Suppressor macrophage treated with lipopolysaccharide for 1 hour (primary cell): ENCODE measurements at places on chromosomes 16 and 17.
A peak's percentile ranks its signal among the peaks of the same experiment; 100 is the strongest.

DNA sequence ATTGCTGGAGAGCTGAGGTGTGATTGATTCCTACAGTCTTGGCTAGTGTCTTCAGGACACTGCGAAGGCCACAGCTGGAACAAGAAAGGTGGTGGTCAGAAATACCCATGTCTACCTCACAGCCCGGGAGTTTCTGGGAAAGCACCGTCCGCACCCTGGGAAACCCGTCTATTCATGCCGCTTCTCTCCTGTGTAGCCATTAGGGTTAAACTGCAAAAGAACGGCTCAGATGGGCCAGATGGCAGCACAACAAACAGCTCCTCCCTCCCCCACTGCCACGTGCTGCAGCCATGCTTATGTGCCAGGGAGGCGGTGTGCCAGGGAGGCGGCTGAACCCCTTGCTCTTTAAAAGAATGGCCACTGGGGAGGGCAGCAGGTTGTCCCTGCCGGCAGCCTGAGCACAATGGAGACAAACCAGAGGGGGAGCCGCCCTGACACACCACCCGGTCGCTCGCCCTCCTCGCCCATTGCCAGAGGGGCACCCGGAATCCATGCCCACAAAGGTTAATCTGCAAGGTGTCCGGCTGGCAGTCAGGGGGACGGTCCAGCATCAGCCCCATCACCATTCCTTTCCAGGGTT is 65.2 kb downstream of the CYTH1 start:
- peak; percentile 45 for DNase-seq

- DNase-seq: no peak
Measured at GRCh38 chr16:55126456-55126855, 195.8 kb downstream of the IRX5 start.

DNA sequence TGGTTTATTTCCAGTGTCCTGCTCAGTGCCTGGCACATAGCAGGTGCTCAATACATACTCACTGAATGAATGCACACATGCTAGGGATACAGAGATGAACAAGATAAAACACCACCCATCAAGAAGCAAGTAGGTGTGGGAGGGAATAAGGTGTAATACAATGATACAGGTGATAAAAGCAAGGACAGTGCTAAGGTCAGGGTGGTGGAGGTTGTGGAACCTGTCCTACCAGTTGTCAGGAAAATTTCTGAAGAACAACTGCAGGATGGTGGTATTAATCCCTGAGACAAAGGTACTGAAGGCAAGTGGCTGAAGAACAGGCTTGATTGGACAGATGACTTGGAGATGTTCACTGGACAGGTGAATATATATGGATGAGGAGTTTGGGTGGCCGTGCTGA is 1.8 kb downstream of the KNOP1 start:
- no peak for DNase-seq

- no peak for DNase-seq
Measured at GRCh38 chr16:52526116-52526828, 20.7 kb downstream of the TOX3 start.

DNA sequence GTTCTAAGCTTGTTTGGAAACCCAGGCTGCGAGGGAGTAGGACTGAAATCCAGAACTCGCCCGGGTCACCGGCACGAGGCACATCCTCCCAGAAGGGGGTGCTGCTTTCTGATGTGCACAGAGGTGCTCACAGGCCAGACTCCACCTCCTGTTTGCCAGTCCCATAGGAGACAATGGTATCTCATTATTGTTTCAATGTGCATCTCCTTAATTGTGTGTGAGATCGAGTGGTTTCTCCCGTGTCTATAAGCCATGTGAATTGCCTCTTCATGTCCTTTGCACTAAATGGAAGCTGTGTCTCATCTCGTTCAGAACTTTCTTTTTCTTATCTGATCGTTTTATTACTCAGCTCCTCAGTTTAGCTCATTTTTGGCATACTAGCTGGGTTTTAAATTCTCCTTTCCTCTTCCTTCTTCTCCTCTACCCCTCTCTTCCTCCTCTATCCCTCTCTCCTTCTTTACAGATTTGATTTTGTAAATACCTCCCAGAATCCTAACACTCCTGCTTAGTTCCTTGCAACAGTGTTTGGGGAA is 32.1 kb upstream of the PRKCB start:
- DNase-seq: peak; percentile 83

DNA sequence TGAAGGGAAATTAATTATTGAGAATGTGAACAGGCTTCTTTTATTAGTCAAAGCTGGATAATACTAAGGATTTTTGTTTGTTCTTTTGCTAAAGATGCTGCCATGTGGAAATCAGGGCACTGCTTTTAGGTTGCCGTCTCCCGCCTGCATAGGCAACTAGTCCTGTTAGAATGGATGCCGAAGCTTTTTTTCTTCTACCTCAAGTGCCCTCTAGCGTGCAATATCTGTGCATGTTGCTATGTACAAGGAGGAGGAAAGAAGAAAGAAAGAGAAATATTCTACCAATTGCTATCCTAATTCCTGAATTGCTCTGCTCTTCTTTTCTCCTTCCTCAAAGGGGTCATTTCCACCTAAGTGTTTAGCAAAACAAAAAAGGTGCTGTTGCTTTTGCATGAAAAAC is 5.2 kb upstream of the CDH8 start:
- DNase-seq: no peak

DNA sequence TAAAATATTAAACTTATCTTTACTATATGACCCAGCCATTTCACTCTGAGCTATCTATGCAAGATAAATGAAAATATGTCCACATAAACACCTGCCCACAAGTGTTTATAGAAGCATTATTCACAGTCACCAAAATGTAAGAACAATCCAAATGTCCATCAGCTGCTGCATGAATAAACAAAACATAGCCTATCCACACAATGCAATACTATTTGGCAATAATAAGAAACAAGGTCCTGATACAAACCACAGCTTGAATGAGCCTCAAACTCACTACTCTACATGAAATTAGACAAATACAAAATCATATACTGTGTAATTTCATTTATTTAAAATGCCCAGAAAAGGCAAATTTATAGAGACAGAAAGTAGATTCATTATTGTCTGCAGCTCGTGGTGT is 355.1 kb downstream of the CDH8 start:
- DNase-seq: no peak

DNA sequence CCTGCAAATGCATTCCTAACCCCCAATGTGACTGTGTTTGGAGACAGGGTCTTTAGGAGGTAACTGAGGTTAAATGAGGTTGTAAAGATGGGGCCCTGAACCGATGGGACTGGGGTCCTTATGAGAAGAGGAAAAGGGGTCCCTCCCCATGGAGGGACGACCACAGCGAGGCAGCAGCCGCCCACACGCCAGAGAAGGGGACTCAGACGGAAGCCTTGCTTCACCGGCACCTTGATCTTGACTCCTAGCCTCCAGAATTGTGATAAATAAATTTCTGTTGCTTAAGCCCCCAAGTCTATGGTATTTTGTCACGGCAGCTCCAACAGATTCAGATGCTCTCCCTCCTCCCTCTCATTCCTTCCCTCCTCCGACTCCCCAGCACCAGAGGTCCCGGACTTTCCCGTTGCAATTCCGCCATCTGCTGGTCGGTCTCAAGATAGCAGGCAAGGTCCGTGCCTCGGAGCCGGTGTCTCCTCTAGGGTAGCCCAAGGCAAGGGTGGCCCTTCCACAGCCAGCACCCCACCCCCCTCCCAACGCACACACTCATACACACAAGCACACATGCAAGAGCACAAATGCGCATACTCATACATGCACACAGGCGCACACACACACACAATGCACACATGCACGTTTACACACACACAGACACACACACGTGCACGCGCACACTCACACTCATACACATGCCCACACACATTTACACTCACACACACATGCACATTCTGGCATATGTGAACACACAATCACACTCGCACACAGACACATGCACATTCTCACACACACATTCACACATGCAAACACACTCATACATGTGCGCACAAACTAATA is 23.1 kb upstream of the C16orf78 start:
- DNase-seq: peak; percentile 74

DNA sequence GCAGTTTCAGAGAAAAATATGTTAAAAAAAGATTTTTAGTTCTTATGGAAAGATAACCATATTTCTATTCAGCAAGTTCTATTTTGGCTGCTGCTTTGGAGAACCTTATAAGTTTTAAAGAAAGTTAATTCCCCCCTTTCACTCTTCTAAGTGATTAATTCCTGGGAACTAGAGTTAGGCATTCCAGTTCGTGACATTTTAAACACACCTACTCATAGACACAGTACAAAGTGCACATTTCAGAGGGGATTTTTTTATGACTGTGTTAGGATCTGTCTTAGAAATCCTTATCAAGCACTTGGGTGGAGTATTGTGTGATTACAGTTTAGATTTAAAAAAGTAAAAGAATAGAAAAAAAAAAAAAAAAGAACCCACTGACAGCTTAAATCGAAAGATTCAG is 3.5 kb upstream of the CDH11 start:
- DNase-seq: no peak

- no peak for DNase-seq
Measured at GRCh38 chr17:63989622-63990345, 8.4 kb upstream of the PRR29 start.

DNA sequence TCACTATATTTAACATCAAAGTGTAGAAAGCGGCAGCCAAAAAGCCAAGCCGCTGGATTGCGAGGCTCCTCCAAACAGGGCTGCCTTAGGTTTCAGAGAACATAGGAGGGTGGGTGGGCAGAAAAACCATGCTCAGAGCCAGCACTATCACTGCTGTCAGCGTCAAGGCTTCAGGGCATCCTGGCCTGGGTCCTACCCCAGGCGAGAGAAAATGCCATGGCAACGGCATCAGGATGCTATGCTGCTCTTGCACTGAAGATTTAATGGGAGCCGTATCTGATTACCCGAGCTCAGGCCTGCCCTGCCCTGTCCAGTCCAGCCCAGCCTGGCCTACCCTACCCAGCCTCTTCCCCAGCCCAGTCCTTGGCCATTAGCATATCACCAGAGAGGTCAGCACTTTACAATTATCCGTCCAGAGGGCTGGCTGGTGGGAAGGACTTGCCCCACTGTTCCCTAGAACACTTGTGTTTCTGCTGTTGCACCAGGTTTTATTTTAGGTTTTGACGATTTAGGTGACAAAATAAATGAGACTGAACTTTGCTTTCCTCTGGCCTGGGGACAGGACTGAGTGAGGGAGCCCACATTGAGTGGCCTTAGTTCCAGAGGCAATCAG is 61.1 kb downstream of the TOM1L2 start:
- DNase-seq: no peak

DNA sequence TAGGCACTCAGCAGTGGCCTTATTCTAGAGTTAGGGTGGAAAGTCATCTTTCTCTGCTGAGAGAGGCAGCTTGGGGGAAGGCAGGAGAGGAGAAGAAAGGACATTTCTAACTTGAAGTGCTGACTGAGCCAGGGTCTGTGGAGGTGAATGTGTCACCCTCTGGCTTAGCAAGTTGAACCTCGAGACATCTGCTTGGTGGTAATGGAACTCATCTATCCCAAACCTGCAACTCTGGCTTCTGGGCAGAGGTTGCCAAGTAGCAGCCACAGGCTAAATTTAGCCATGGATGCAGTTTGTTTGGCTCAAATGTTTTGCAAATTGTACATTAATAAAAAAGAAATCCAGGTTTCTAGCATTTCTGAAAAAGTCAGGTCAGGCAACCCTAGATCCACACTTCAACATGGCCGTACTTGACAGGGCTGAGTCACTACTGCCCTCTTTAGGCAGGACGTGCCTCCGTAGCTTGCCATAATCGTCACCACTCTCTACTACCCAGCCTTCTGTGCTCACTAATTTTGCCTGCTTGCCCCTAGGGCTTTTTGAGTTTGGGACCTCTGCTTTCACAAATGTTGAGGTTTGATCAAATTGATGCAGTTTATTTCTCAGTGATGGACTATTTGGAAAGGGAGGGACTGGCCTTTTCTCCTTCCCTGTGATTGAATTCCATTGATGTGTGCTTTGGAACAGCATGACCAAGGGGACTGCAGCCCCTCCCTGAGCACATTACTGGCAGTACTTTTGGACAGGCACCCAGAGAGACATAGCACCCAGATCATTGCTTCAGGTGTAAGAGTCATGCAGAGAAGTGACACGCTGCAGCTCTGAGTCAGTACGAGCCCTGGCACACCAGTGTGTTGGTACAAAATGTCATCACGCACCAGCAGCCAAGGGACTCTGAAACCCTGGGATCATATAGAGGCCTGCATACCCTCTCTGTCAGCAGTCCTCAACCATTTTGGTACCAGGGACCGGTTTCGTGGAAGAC is 5.2 kb downstream of the CDH13 start:
- no peak for DNase-seq

- DNase-seq: no peak
Measured at GRCh38 chr16:77683397-77684180, 38.7 kb upstream of the NUDT7 start.

- DNase-seq: no peak
Measured at GRCh38 chr17:83053021-83053681, 26.3 kb upstream of the METRNL start.

- DNase-seq: no peak
Measured at GRCh38 chr17:9672266-9672665, 26.9 kb downstream of the USP43 start.

GRCh38 chr16:54174750-54175149 is 111.8 kb downstream of the IRX3 start:
- DNase-seq: no peak

- DNase-seq: peak; percentile 93
Measured at GRCh38 chr17:60142872-60143499, 6.8 kb upstream of the CA4 start.

- DNase-seq: no peak
Measured at GRCh38 chr16:79400462-79401149, 199.9 kb downstream of the MAF start.

DNA sequence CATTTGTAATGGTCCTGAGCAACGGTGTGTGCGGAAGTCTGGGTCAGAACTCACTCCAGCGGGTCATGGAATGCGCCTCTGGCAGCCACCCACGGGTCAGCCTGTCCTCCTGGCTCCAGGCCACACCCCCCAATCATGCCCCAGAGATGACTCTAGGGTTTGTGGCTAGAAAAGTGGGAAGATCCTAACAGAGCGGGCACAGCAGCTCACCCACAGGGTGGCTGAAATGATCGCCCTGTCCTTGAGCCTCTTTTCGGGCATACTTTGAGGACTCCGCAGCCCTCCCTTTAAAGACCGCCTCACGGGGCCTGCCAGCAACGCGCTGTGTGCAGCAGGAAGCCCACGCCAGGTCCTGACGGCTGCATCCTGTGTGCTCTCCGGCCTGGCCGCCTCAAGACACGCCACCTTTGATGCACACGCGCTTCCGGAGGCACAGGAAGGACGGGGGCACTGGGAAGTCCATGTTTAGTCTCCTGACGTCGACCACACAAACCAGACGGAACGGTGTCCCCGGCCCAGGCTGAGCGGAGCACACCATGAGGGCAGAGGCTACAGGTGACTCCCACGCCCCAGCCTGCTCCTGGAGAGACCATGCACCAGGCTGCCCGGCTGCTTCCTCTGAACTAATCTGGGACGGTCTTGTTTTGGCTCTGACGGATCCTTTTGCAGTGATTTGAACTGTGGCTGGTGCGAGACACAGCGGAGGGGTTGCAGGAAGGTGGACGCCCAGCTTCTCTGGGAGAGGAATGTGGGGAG is 92.9 kb downstream of the TBC1D16 start:
- peak; percentile 48 for DNase-seq

GRCh38 chr17:70478902-70479301 is 309.6 kb downstream of the KCNJ2 start:
- no peak for DNase-seq
